ENCODE measurements at places on chromosomes 5 and 9. TPM values are rescaled to one million over a fixed set of nuclear protein-coding genes. Genes with fewer than 3 reads are reported as not detected.

DNA sequence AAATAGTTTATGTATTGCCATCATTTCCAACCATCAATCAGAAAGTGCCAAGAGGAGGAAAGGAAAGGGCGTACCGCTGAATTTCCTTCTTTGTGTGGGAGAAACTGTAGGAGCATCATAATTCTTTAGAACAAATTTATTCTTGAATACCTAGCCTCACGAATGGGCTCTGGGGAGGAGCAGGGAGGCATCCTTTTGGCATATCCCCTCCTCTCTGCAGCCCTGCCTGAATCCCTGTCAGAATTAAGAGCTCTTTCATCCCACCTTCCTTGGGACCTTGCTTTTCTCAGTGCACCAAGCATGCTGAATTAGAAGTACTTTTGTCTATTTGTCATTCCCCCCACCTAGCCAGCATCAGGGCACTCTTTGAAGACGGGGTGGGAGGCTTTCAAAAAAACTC is 189.4 kb downstream of the MAPKAP1 start:
- H3K27me3 ChIP-seq: no peaks in the 10 kb centered on the region
- H3K36me3 ChIP-seq: no peaks in the 10 kb centered on the region
- DNase-seq: no peak
- H3K4me1 ChIP-seq: no peaks in the 10 kb centered on the region
- no peak overlapping the region for H3K27ac ChIP-seq

DNA sequence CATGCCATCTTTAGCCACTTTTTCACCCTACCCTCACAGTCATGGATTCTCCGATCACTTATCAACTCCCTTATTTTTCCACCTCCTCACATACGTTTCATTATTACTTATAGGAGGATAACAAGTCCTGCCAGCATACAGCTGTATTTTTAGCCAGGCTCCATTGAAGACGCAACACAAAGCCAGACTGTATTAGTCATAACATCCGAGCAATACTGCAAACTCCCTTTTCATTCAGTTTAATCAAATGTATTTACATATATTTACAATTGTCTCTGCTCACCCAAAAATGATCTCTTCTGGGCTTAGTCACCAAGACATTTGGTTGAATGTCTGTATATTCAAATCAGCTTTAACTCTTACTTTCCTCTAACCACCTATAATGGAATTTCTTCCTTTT is 126.4 kb upstream of the PRLR start:
- H3K27me3 ChIP-seq: no peaks in the 10 kb centered on the region
- H3K4me1 ChIP-seq: no peaks in the 10 kb centered on the region
- no peaks in the 10 kb centered on the region for H3K36me3 ChIP-seq
- no peak overlapping the region for H3K4me3 ChIP-seq

- H3K4me1 ChIP-seq: no peaks in the 10 kb centered on the region
- H3K27ac ChIP-seq: no peak overlapping the region
- no peaks in the 10 kb centered on the region for H3K36me3 ChIP-seq
- no peaks in the 10 kb centered on the region for H3K27me3 ChIP-seq
These were observed 149.0 kb upstream of the GRAMD2B start for GRCh38 chr5:126274076-126274762.

Gene LEAP2
- 2.9 TPM for total RNA-seq

DNA sequence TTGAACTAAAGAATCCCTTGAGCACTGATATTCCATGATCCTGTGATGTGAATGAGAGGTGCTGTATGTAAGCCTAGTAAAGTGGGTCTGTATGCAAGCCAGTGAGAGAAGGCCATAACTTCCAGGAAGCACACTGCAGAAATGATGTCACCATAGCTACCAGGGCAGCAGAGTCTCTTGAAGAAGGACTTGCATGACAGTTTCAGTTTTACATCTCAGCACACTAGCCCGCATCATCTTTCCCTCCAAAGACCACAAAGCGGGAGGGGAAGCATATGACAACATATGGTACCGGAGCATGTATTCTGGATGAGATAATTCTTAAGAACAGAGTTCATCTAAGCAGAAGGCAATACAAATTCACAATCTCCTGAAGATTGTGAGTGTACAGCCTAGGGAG is 37.6 kb upstream of the MAST4 start:
- H3K36me3 ChIP-seq: no peaks in the 10 kb centered on the region
- no peak overlapping the region for H3K27ac ChIP-seq
- H3K4me1 ChIP-seq: no peaks in the 10 kb centered on the region
- H3K27me3 ChIP-seq: no peaks in the 10 kb centered on the region
- no peak for DNase-seq
- H3K4me3 ChIP-seq: no peak overlapping the region

Gene SLC25A2
- total RNA-seq: not detected

GRCh38 chr5:137609127-137609526 is 110.0 kb upstream of the SPOCK1 start:
- H3K27ac ChIP-seq: no peak overlapping the region
- no peaks in the 10 kb centered on the region for H3K27me3 ChIP-seq
- no peak for DNase-seq
- H3K4me3 ChIP-seq: no peak overlapping the region

DNA sequence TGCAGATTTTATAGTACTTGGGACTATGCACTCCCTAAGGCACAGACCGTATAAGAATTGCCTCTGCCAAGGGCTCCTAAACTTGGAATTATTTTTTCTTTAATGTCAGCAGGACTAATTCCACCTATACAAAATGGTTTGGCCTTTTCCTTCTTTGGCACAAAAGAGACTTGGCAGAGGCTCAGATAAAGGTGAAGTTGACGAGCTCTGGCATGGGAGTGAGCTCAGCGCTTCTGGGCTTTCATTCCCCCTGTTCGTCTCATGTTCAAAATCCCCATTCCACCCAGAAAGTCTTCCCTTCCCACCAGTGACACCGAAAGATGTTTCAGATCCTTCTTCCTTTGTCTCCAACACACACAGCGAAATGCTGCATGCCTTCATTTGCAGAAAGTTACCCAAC is 61.2 kb downstream of the F2RL2 start:
- no peaks in the 10 kb centered on the region for H3K36me3 ChIP-seq
- H3K4me1 ChIP-seq: no peaks in the 10 kb centered on the region
- no peak overlapping the region for H3K4me3 ChIP-seq

Gene IFNA2
- total RNA-seq: not detected

Gene GCNT1
- 8.8 TPM for total RNA-seq

GRCh38 chr9:129548571-129549135 is 72.2 kb downstream of the C9orf50 start:
- H3K4me1 ChIP-seq: 0 out of 2 replicates have a peak, but pooled peaks cover 1% of the 10 kb centered on the region
- H3K4me3 ChIP-seq: no peak overlapping the region
- peaks cover 2% of the 10 kb centered on the region for H3K27me3 ChIP-seq
- no peak overlapping the region for H3K27ac ChIP-seq
- no peaks in the 10 kb centered on the region for H3K36me3 ChIP-seq

- no peaks in the 10 kb centered on the region for H3K27me3 ChIP-seq
- H3K36me3 ChIP-seq: no peaks in the 10 kb centered on the region
- no peak overlapping the region for H3K27ac ChIP-seq
- no peak overlapping the region for H3K4me3 ChIP-seq
- H3K4me1 ChIP-seq: no peaks in the 10 kb centered on the region
These were observed 16.8 kb upstream of the COL27A1 start for GRCh38 chr9:114138552-114138971.

Gene SPINK4
- not detected for total RNA-seq
